Activated CD4-positive, alpha-beta T cell treated with anti-CD3 and anti-CD28 coated beads, Interleukin-2, Interleukin-4, amounts not matched to agents 100 ng/mL and 50 ng/mL, durations not matched to agents 16 hours and 8 hours (primary cell): ENCODE measurements at places on chromosomes 3 and 15.
A peak's percentile ranks its signal among the peaks of the same experiment; 100 is the strongest.

GRCh38 chr3:127028781-127029657, 46.1 kb downstream of the PLXNA1 start:
- no peak for DNase-seq

DNA sequence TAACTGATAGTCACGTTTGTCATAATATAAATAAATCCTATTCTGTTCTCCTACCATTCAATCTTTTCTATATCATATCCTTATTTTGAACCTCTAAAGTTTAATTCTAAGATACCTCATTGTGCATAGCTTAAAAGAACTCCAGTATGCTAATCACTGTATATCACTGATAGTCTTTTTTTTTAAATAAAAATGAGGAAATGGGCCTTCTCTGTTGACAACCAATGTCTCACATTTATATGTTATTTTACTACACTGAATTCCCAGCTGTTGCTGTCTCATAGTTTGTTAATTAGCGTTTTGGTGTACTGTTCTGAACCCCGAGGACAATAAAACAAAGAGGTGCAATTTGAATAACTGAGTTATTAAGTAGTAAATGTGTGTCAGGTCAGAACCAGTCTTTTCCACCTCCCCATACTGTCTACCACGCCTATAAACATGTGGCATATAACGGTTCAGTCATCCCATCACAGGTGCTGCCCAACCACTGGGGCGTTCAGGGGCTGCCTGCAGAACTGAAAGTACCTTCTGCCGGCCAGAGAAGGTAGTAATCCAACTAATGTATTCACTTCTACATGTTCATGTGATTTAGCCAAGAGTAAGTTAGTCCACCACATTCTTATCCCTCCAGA, 14.9 kb downstream of the CBLB start:
- no peak for DNase-seq

GRCh38 chr3:69104586-69104985, 17.8 kb downstream of the LMOD3 start:
- no peak for DNase-seq

DNA sequence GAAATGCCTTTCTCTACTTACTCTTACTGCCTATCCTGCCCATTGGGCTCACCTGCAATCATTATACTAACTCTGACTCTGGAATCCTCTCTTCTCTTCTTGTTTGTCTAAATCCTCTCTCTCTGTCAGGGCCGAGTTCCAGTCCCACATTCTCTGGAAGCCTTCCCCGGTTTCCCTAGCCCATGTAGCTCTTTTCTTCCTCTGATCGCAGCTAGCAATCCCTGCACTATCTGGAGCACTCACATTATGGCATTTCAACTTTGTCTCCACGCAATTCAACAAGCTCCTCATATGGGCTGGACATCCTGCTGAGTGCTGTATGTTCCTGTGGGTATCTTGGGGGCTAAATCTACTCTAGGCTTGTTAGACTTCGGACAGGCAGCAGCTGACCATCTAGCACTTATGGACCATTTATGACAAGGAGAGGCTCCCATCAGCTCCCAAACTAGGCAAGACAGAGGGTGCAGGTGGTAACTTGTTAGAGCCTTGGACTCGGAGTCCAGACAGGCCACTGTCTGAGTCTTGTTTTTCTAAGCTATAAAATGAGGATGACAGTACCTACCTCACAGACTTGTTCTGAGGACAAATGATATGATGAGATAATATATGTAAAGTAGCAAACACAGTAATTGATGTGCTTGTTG, 58.3 kb downstream of the EPHB3 start:
- no peak for DNase-seq

- DNase-seq: peak; percentile 77
These were observed at the start of gene ABHD6 for GRCh38 chr3:58237238-58237940. Gene ABHD6 (plus strand): TSS chr3:58237792. CDS start chr3:58256587, 18,795 bp downstream.

DNA sequence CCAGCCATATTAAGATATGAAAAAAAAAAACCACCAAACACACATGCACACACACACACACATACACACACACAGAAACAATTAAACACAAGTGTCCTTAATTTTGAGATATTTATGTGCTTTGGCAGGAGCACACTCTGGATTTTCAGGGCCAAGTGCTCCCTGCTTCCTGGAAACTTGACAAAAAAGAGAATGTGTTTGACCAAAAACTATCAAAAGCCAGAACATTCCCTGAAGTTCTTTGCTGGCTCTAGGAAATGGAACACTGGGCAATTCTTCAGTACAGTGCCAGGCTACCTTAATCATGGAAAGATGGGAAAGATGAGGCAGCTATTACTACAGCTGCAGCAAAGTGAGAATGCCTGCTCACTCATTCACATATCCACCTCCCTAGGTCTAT, 44.6 kb downstream of the P3H2 start:
- no peak for DNase-seq

GRCh38 chr3:23588547-23588946, 217.2 kb upstream of the UBE2E1 start:
- no peak for DNase-seq

DNA sequence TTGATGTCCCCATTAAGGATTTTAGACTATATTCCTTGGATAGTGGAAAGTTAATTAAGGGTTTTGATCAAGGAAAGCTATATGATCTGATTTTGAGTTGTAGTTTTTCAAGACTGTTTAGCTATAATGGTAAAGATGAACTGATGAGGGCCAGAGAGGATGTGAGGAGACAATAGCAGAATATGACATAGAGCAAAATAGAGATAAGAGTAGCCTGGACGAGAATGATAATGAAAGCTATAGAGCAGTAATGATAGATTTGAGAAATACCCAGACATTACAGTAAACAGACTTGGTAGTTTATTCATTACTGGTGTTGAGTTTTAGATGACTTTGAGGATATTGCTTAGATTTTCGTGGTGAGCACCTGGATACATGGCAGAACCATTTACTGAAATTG, 3.8 kb downstream of the SUCNR1 start:
- DNase-seq: no peak

- DNase-seq: no peak
These were observed 70.3 kb upstream of the SOX14 start for GRCh38 chr3:137693791-137694190.

GRCh38 chr3:105365391-105366325, 1.1 kb upstream of the ALCAM start:
- no peak for DNase-seq

- DNase-seq: peak; percentile 34
These were observed 115.1 kb downstream of the ULK4 start for GRCh38 chr3:41846850-41847249.

- DNase-seq: no peak
These were observed 10.8 kb downstream of the MESD start for GRCh38 chr15:80978685-80979329.
